DMS79 treated with DMSO at 0.1 percent for 48 hours (cell line): ENCODE measurements at places on chromosomes 2 and 18.

DNA sequence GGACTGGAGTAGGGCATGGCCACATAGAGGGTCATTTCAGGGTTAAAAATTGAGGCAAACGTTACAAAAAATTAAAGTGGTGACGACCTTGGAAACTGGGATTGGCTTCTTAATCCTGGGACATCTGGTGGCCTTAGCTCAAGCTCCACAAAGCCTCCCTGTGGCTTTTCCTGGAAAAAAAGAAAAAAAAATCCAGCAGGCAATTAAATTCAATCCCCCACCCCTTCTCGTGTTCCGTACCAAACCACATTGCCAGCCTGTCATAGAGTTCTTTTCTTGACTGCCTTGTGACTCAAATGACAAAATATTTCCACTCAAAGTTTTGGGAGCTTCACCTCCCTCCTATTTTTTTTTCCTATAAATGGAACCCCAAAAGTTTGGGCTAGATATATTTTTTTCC, 195.6 kb downstream of the HRH4 start:
- no peak for DNase-seq

DNA sequence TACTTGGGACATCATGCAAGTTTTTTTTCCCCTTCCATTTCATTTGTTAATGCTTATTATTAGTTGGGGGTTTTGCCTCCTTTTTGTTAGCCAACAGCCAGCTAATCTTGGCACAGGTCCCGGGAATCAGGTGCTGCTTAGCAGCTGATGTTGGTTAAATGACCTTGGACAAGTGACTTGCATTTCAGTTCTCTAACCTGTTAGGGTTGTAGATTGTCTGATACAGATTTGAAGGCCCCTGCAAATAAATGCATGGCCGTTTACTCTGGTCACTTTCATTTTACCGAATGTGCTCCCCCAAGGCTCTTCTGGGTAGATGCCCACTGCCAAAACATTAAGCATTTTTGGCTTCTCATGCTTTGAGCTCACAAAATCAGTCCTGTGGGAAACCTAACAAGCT, 120.9 kb downstream of the SPTBN1 start:
- DNase-seq = peak; percentile 62

DNA sequence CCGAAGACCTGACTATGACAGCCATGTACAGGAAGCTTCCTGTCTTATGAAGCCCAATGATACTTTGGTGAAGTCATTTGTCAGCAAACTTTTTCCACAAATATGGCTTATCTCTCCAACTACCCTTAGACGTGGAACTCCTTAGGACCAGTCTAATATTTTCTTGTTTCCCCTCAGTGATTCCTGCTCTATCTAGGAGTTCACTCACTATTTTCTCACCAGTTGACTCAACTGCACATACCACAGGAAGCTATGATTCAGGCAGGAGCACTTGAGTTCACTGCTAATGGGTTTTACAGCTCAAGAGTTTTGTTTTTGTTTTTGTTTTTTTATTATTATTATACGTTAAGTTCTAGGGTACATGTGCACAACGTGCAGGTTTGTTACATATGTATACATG, 109.3 kb downstream of the ANTXR1 start:
- DNase-seq = no peak

DNA sequence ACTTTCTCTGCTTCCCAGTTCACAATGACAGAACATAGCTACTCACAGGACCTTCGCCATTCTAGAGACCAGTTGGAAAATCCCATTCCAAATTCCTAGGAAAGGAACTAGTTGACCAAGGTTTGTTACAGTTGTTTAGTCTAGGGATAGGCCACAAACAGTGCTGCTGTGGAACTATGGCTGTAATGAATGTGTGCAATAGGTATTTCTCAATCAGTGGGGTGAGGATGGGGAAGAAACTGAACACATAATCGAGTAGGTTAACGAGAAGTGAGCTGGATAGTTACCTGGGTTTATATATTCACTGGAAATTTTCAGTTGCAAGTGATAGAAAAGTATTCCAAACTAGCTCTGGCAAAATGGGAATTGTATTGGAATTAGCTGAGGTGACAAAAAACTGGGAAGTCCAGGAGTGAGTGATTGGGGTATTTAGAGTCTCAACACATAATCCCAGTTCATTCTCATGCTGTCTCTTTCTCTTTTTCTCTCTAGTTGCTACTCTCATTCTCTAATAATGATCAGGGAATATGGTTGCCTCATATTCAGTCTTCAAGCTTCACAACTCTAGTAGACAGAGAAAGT, 18.2 kb upstream of the HMSD start:
- DNase-seq = no peak

DNA sequence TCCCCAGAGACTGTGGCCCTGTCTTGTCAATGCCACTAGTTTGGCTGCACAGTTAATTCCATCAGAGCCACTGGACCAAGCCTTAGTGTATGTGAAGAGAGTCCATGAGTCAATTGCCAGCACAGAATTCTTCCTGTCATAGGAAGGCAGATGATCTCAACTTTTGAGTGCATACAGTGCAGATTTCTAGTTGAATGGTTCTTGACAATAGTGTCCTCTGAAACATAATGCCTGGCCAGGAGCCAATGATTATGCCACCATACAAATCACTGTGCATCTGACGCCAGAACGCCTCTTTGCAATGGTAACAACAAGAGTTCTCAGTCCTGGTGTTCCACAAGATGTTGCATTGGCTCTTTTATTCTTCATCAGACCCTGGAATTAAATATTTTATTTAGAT, 7.1 kb downstream of the NEUROD1 start:
- DNase-seq = peak; percentile 47

DNA sequence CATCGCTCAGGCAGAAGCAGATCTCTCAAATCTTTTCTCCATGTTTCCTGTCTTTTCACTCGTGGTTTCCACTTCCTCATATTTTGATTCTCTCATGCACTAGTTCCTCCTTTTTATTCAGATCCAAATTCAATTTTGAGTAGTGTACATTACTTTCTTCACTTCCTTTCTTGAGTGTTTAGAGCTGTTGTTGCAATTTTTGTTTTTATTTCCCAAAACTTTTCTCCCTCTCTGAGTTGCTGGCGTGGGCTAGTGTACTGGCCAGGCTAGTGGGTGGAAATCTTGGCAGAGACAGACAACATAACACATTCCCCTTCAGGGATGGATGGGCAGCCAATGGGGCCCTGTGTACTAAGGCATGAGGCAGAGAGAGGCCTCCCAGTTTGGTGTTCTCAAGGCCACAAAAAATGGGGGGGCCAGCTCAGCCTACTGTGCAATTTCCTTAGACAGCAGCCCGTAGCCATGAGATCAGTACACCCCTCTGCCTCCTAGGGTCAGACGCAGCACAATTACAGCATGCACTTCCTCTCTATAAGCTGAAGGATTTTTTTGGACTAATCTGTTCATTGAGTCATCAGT, 145.1 kb upstream of the PID1 start:
- no peak for DNase-seq

DNA sequence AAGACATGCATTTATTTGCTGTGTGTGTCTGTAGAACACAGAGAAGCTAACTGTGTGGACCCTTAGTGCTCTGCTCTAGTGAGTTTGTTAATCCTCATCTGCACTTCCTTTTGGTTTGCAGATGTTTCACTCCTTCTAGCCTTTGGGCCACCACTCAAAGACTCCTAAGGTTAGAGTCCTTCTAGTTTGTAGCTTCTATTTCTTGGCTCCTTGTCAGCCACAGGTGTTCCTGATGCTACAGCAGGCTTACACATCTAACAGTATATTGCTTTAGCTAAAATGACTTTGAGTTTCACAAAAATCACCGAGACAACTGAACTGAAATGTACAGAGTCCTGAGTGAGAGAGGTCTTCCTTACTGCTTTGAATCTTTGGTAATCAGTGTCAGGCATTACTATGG, 551.4 kb downstream of the NRXN1 start:
- peak; percentile 12 for DNase-seq

DNA sequence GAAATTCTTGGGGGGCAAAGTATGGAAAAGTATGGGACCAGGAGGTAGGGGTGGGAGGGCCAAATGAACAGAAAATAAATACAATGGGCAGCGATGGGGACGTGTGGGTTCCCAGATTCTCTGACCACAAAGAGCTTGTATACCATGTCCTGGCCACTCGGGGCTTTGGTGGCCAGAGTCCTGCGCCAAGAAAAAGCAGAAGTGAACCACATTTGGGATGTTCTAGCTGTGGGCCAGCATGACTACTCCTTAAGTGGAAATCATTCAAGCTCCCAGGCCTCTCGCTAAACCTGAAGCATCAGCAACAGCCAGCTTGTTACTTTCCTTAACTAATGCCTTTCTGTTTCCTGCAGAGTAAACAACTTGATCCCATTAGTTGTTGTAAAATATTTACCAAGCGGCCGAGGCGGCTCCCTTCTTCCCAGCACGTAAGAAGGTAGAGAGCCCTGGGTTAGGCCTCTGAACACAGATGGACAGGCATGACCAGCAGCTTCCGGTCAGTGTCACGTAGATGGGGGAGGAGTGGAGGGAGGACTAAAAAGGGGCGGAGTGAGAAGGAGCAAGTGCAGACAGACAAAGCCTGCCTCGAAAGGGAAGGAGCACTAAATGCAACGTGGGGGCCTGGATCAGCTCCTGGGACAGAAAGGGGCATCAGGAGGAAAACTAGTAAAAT, 88.2 kb downstream of the GALNT14 start:
- no peak for DNase-seq

GRCh38 chr2:225010804-225011203, 31.5 kb downstream of the DOCK10 start:
- no peak for DNase-seq

DNA sequence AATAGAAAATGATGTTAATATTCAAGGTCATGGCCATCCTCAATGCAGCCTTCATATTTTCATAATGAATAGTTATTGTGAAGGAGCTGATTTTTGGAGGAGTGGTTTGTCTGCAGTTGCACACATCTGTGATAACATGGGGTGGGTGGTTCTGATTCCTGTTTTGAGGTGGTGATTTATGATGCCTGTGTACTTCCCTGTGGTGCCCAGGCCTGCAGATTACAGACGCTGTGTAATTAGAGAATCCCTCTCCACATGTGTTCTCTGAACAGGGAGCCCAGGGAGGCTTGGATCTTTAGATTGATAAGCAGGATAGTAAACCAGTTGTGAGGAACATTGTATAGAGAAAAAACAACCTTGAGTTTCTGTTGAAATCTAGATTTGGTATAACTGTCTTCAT, 117.5 kb downstream of the AGAP1 start:
- DNase-seq = no peak

DNA sequence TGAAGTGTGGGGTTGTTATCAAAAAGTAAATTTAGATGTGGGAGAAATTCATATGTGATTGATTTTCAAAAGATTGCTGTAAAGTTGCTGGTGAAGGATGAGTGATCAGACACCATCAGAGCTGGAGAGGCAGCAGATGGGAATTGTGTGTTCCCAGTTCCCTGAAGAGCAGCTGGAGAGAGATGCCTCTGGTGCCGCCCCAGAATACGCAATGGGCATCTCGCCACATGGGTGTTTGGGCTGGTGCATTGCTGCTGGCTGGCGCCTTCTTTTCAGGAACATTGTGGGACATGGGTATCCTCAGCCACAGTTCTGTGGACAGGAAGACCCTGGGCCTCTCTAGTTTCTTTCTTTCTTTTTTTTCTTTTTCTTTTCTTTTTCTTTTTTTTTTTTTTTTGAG, 11.9 kb downstream of the ATG4B start:
- DNase-seq = no peak

- no peak for DNase-seq
Observed at GRCh38 chr2:233917116-233917515, at the start of gene TRPM8. Gene TRPM8 (plus strand): TSS chr2:233917373. CDS start chr2:233926538, 9,165 bp downstream.

- no peak for DNase-seq
Observed at GRCh38 chr2:60079562-60079961, 473.9 kb downstream of the BCL11A start.

GRCh38 chr2:238358769-238359168, 38.5 kb downstream of the TRAF3IP1 start:
- DNase-seq = no peak

GRCh38 chr2:218281449-218281848, 10.9 kb downstream of the TMBIM1 start:
- no peak for DNase-seq

GRCh38 chr2:71925268-71926088, 222.2 kb downstream of the CYP26B1 start:
- DNase-seq = no peak

DNA sequence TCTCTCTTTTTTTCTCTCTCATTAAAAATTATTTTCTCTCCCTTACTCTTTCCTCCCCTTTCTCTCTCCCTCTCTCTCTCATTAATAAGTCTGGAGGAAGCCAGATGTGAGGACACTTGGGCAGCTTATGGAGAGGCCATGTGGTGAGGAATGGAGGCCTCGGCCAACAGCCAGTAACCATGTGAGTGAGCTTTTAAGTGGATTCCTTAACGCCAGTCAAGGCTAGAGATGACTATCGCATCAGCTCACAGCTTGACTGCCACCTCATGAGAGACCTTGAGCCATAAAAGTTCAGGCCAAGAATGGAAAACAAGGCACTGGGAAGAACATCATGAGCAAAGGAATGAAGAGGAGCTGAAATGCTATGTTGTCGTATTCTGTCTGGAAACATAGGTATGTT, 39.1 kb downstream of the ETAA1 start:
- peak; percentile 89 for DNase-seq

GRCh38 chr2:30666266-30666874, 140.9 kb downstream of the CAPN13 start:
- DNase-seq = peak; percentile 9

DNA sequence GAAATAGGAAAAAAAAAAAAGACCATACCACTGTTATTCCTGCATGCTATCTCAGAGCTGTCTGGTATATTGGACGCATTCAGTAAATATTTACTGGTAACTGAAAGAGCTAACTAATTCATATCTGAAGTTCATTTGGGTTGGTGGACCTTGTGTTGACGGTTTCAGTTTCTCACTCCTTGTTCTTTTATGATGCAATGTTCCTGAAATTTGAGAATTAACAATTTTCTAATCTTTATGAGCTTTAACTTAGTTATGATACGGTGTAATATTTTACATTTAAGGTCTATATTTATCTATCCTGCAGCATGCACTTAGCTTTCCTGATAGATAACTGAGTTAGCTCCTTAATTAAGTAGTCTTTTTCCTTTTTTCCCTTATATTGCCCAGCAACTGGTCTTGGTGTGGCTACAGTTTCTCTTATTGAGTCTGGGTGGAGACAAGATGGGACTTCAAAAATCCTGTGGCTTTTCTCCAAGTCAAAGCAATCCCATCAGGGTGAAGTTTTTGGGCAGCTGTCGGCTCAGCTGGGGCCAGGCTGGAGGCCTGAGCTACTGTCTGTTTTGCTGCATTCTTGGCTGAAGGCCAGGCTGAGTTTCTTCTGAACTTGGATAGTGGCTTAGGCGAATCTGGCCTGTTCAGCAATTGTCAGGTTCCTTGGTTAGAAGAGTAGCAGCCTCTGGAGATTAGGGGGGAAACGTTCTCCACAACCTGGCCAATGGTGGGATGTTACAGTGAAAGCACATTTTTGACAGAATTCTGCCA, 78.4 kb upstream of the MEX3C start:
- no peak for DNase-seq

GRCh38 chr2:25698752-25699151, 25.4 kb upstream of the DTNB start:
- peak; percentile 71 for DNase-seq

DNA sequence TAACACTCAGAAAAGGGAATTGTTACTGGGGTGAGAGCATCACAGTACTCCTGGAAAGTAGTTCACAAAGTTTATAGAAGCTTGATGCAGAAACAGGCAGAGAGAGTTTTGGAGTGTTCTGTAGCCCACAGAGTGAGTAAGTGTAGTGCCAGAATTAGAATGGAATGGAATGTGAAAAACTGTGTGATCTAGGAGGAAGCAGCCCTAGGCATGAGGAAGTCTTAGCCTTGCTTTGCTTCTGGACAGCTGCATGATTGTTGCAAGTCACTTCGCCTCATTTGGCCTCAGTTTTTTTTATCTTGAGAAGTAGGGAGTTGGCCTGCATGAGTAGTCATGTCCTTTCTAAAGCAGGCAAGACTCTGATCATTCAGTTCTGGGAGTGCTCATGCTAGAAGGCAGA, 10.9 kb downstream of the SERPINB12 start:
- DNase-seq = no peak

- no peak for DNase-seq
Observed at GRCh38 chr2:65656160-65656718, 223.8 kb upstream of the SPRED2 start.
